ENCODE measurements at places on chromosomes 3 and 15.

DNA sequence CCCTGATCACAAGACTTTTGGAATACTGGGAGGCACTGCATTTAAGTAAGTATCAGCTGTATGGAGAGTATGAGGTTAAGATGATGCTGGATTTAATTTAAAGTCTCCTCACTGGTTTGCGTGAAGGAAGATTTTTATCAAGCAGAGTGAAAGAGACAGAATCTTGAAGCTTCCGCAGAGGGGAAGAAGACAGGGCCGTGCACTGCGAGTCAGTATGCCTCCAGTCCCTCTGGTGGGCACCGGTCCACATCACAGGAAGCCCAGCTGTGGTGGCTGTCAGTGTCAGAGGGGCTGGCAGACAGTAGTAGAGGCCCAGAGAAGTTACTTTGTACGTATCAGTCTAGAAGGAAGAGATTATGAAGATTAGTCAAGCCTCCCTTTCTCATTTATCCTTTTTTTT, 379.0 kb upstream of the TPRG1 start:
- DNase-seq, result no peak

DNA sequence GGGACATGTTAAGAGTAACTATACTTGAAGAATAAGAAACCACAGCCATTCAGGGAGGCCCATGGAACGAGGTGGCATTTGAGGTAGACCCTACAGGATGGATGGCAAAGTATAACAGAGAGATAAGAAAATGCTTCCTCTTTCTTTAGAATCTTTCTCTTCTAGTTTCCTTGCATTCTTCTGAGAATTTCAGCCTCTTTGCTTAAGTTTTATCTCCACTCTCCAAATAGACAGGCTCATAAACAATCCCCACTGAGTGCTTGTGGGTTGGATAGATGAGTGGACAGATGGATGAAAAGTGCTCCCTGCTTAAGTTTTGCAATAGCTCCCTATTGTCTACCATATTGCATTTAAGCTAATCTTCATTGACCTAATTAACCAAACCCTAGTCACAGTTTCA, 103.7 kb downstream of the MEX3B start:
- DNase-seq, result no peak

- no peak for DNase-seq
These were observed 9.1 kb downstream of the GHRL start for GRCh38 chr3:10283638-10284037.

- DNase-seq, result no peak
These were observed 59.5 kb downstream of the FNDC3B start for GRCh38 chr3:172098698-172099494.

GRCh38 chr15:68391121-68391520, 40.8 kb downstream of the ITGA11 start:
- no peak for DNase-seq

GRCh38 chr3:104908761-104909160, 457.9 kb upstream of the ALCAM start:
- DNase-seq, result no peak

- no peak for DNase-seq
These were observed 108.5 kb downstream of the GLDN start for GRCh38 chr15:51450001-51450400.

DNA sequence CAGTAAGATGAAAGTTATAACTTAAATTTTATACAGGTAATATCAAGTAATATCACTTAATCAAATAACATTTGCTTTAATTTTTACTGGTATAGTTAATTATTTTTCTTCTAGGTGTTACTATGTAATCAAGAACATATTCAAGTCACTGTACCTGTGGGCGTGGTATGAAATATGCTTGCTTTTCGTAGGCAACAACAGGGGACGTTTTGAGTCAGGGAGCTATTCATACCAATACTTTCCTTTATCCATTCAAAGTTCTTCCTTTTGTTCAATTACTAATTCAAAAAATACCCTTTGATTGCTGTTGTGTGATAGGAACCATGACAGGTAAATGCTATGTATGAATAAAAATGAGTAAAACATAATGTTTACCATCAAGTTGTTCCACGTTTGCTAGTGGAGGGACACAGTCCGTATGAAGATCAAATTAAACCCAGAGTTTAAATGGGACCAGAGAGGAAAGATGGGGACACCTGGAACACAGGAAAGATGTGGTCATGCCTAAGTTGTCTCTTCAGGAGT, 654.0 kb upstream of the KCNMB2 start:
- no peak for DNase-seq
